DND-41 (cell line): ENCODE measurements at places on chromosomes 4 and X.
A peak's percentile ranks its signal among the peaks of the same experiment; 100 is the strongest.

DNA sequence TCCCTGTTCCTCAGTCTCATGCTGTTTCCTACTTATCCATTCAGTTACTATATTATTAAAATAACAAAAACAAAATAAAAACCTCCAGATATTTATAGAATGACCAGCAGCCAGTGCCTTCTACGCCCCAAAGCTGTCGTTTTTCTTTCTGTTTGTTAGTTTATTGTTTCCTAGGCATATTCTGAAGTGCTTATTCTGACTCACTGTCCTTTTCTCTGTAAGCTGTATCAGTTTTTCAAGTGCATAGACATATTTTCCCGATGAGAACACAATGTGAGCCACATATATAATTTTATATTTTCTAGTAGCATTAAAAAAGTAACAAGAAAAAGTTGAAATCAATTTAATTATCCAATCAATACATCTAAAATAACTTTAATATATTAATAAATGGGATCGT is 2158.6 kb upstream of the TENM3 start:
- no peak overlapping the region for H3K27ac ChIP-seq
- no peak overlapping the region for H3K4me3 ChIP-seq
- no peaks in the 10 kb centered on the region for H3K4me1 ChIP-seq
- H3K36me3 ChIP-seq, result no peaks in the 10 kb centered on the region

- H3K36me3 ChIP-seq, result no peaks in the 10 kb centered on the region
- no peaks in the 10 kb centered on the region for H3K4me1 ChIP-seq
- H3K4me3 ChIP-seq, result no peak overlapping the region
- H3K27ac ChIP-seq, result no peak overlapping the region
- no peaks in the 10 kb centered on the region for H3K27me3 ChIP-seq
These were observed 14.8 kb upstream of the TRIM60 start for GRCh38 chr4:165016971-165017370.

DNA sequence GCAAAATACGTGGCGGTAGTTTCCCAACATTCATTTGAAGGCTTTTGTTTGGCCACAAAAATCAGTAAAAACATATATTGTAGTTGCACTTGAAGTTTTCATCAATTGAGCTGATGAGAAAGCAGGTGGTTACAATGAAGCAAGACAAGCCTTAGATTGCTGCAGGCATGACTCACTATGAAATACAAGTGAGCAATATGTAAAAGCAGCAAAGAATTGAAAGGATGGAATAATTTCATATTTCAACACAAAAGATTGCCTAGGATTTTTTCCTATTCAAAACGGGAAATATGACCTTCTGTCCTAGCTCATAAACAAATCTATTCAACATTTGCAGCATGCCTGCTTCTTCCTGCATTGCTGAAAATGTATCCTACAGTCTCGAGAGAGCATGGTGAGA is 190.9 kb upstream of the BANK1 start:
- H3K4me3 ChIP-seq, result no peak overlapping the region
- no peak overlapping the region for H3K27ac ChIP-seq
- no peaks in the 10 kb centered on the region for H3K4me1 ChIP-seq
- no peaks in the 10 kb centered on the region for H3K36me3 ChIP-seq

- peak within 1 kb of the TSS; percentile 91 for H3K27ac ChIP-seq
- peaks cover 58% of the 10 kb centered on the region for H3K4me1 ChIP-seq
- no peaks in the 10 kb centered on the region for H3K27me3 ChIP-seq
- H3K36me3 ChIP-seq, result peaks cover 29% of the 10 kb centered on the region
These were observed at the start of gene NDST3 for GRCh38 chr4:118034053-118034785. Gene NDST3 (plus strand): TSS chr4:118034486. CDS start chr4:118053911, 19,425 bp downstream.

DNA sequence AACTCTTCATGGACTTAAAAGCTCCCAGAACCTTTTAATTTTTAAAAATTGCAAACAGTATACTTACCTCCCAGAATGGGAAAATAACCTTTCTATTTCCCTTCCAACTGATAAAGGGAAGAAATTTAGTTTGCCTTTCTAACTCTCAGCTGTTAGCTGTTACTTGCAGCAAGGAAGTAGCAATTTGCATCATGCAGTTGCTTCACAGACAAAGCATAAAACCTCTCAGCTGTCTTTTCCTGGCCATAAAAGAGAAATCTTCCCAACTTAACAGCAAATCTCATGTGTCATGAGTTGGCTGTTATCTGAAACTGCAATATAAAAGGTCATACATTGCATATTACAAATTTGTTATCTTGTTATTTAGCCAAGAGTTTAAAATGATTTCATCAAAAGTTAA is 18.4 kb downstream of the C4orf17 start:
- DNase-seq, result no peak
- H3K27ac ChIP-seq, result no peak overlapping the region
- no peaks in the 10 kb centered on the region for H3K4me1 ChIP-seq
- H3K36me3 ChIP-seq, result no peaks in the 10 kb centered on the region

DNA sequence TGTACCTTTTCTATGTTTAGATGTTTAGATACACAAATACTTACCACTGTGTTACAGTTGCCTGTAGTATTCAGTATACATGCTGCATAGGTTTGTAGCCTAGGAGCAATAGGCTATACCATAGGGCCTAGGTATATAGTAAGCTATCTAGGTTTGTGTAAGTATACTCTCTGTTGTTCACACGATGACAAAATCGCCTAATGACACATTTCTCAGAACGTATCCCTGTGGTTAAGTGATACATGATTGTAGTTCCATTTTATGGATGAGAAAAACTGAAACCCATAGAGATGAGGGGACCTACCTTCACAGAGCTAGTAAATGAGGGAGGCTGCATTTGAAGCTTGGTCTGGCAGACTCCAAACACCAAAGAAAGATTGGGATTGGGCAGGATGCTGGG is 79.4 kb upstream of the EFNB1 start:
- no peak overlapping the region for H3K4me3 ChIP-seq
- H3K36me3 ChIP-seq, result no peaks in the 10 kb centered on the region
- H3K27ac ChIP-seq, result no peak overlapping the region
- DNase-seq, result no peak
- no peaks in the 10 kb centered on the region for H3K4me1 ChIP-seq

- no peak overlapping the region for H3K27ac ChIP-seq
- no peaks in the 10 kb centered on the region for H3K27me3 ChIP-seq
- no peaks in the 10 kb centered on the region for H3K36me3 ChIP-seq
- no peak for DNase-seq
- H3K4me3 ChIP-seq, result no peak overlapping the region
These were observed 302 bp downstream of the NHS start for GRCh38 chrX:17375367-17375636.

- no peaks in the 10 kb centered on the region for H3K27me3 ChIP-seq
- no peak for DNase-seq
- H3K27ac ChIP-seq, result no peak overlapping the region
- H3K36me3 ChIP-seq, result peaks cover 5% of the 10 kb centered on the region; the same call in 1 of the 2 replicates
- H3K4me3 ChIP-seq, result no peak overlapping the region
These were observed 17.5 kb downstream of the GATB start for GRCh38 chr4:151743128-151743854.

GRCh38 chrX:69019073-69019890 is 146.0 kb downstream of the PJA1 start:
- H3K4me3 ChIP-seq, result no peak overlapping the region
- no peak for DNase-seq
- no peaks in the 10 kb centered on the region for H3K4me1 ChIP-seq
- H3K36me3 ChIP-seq, result no peaks in the 10 kb centered on the region
- H3K27ac ChIP-seq, result no peak overlapping the region

- no peaks in the 10 kb centered on the region for H3K36me3 ChIP-seq
- H3K4me1 ChIP-seq, result no peaks in the 10 kb centered on the region
- no peak overlapping the region for H3K27ac ChIP-seq
- no peaks in the 10 kb centered on the region for H3K27me3 ChIP-seq
- no peak overlapping the region for H3K4me3 ChIP-seq
These were observed 841.9 kb downstream of the TRAM1L1 start for GRCh38 chr4:116243431-116243830.

- peaks cover 60% of the 10 kb centered on the region for H3K36me3 ChIP-seq
- no peak overlapping the region for H3K4me3 ChIP-seq
- H3K27ac ChIP-seq, result no peak overlapping the region
- DNase-seq, result no peak
These were observed 21.3 kb downstream of the MAEA start for GRCh38 chr4:1310796-1311631.

GRCh38 chrX:13661735-13662288 is 8.9 kb downstream of the TCEANC start:
- H3K27ac ChIP-seq, result no peak overlapping the region
- DNase-seq, result no peak
- no peaks in the 10 kb centered on the region for H3K27me3 ChIP-seq
- no peak overlapping the region for H3K4me3 ChIP-seq

GRCh38 chr4:173191623-173192041 is 23.0 kb downstream of the GALNT7 start:
- H3K27ac ChIP-seq, result peak overlapping the region; percentile 43; the same call in 1 of the 2 replicates
- no peak for DNase-seq
- H3K4me3 ChIP-seq, result no peak overlapping the region
- peaks cover 22% of the 10 kb centered on the region for H3K4me1 ChIP-seq
- H3K27me3 ChIP-seq, result no peaks in the 10 kb centered on the region

- peak; percentile 68 for DNase-seq
- no peaks in the 10 kb centered on the region for H3K27me3 ChIP-seq
- H3K27ac ChIP-seq, result no peak overlapping the region
- H3K4me3 ChIP-seq, result no peak overlapping the region
- peaks cover 6% of the 10 kb centered on the region; the same call in 1 of the 2 replicates for H3K36me3 ChIP-seq
These were observed 27.0 kb downstream of the EIF2S3 start for GRCh38 chrX:24081661-24082154.

- H3K36me3 ChIP-seq, result no peaks in the 10 kb centered on the region
- H3K27ac ChIP-seq, result no peak overlapping the region
- no peak for DNase-seq
- no peak overlapping the region for H3K4me3 ChIP-seq
These were observed 70.8 kb downstream of the ANXA3 start for GRCh38 chr4:78622253-78622979.

DNA sequence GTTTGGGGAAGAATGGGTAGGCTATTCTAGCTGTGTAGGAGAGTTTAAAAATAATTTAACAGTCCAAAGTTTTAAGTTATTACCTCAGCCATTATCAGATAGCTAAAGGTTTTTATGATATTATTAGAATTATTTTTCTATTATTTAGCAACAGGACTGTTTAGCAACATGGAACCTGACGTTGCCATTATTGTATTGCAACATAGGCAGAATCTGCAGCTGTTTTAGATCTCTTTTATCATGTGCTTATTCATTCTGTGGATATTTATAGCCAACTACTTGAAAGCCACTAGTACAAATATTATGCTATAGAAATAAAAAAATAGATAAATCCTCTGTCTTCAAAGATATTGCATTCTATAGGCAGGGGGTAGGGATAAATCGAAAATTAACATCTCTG is 382.0 kb upstream of the TRAM1L1 start:
- no peak overlapping the region for H3K27ac ChIP-seq
- no peak overlapping the region for H3K4me3 ChIP-seq
- no peaks in the 10 kb centered on the region for H3K36me3 ChIP-seq
- H3K4me1 ChIP-seq, result peaks cover 19% of the 10 kb centered on the region
- no peak for DNase-seq

- no peaks in the 10 kb centered on the region for H3K4me1 ChIP-seq
- no peaks in the 10 kb centered on the region for H3K36me3 ChIP-seq
- no peak overlapping the region for H3K4me3 ChIP-seq
- no peak for DNase-seq
- H3K27ac ChIP-seq, result no peak overlapping the region
These were observed 427 bp downstream of the NKX1-1 start for GRCh38 chr4:1405636-1406393.

- H3K4me1 ChIP-seq, result peaks cover 21% of the 10 kb centered on the region
- peak overlapping the region; percentile 11; the same call in 1 of the 2 replicates for H3K4me3 ChIP-seq
- peak; percentile 26 for DNase-seq
- no peak overlapping the region for H3K27ac ChIP-seq
These were observed 770 bp downstream of the SMAD1 start for GRCh38 chr4:145482209-145483037.

DNA sequence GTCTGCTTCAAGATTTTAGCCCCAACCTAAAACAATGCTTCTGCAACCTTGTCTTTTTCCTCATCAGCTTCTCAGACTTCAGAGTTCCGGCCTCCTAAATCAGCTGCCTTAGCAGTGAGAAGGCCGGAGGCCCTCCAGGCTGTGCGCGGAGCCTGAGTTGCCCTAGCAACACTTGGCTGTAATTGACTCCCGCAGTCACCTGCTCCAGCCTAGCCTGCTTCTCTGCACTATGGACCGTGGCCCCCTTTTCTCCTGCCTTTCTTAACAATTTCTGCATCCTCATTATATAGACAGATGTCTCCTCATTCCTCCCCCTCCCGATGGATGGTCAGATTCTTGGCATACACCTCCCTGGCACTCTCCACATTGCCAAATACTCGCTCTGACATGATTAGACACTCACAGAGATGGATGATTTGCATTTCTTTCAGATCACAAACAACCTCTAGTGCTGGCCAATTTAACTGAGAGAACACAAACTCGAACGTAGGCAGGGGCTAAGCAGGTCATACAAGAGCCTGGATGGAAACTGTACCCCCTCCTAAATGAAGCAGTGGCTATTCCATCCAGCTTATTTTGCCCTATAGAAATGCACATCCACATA is 9.5 kb upstream of the HUWE1 start:
- H3K27me3 ChIP-seq, result no peaks in the 10 kb centered on the region
- H3K27ac ChIP-seq, result no peak overlapping the region
- no peaks in the 10 kb centered on the region for H3K36me3 ChIP-seq
- H3K4me3 ChIP-seq, result no peak overlapping the region

DNA sequence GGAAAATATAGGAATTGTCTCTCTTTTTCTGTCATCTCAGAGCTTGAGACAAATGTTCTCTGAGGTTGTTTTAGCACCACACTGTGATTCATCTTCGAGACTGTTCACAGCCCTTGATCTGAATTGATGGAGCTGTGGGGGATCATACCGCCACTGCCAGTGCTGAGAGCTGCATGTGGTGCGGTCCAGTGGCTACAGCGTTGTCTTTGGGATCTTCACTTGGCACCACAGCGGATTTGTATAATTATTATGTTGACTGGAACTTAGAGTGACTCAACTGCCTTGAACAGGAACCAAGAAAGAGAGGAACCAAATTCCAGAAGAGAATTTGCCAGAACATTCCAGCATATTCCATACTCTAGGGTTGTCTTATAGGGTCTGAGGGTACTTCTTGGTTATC is 29.1 kb downstream of the TBL1X start:
- no peak overlapping the region for H3K27ac ChIP-seq
- H3K27me3 ChIP-seq, result no peaks in the 10 kb centered on the region
- no peak for DNase-seq

DNA sequence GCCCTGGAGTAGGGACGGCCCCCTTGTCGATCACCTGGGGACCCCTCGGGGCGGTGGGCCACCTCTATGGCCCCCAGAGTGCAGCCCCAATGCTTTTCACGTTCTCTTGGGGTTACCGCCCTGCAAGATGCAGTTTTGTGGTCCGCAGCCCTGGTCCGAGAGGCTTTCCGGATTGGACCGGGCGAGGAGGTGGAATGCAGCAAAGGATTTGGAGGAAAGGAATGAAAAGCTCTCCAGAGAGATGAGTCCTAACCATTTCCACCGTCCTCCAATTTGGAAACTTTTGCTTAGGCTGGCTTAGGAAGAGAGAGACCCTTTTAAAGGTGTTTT is 601 bp downstream of the SLC25A43 start:
- no peaks in the 10 kb centered on the region for H3K36me3 ChIP-seq
- no peak overlapping the region for H3K4me3 ChIP-seq
- no peaks in the 10 kb centered on the region for H3K4me1 ChIP-seq
- H3K27ac ChIP-seq, result no peak overlapping the region
- no peak for DNase-seq
